ENCODE measurements at places on chromosomes 5 and 9. TPM values are rescaled to one million over a fixed set of nuclear protein-coding genes. Genes with fewer than 3 reads are reported as not detected.

DNA sequence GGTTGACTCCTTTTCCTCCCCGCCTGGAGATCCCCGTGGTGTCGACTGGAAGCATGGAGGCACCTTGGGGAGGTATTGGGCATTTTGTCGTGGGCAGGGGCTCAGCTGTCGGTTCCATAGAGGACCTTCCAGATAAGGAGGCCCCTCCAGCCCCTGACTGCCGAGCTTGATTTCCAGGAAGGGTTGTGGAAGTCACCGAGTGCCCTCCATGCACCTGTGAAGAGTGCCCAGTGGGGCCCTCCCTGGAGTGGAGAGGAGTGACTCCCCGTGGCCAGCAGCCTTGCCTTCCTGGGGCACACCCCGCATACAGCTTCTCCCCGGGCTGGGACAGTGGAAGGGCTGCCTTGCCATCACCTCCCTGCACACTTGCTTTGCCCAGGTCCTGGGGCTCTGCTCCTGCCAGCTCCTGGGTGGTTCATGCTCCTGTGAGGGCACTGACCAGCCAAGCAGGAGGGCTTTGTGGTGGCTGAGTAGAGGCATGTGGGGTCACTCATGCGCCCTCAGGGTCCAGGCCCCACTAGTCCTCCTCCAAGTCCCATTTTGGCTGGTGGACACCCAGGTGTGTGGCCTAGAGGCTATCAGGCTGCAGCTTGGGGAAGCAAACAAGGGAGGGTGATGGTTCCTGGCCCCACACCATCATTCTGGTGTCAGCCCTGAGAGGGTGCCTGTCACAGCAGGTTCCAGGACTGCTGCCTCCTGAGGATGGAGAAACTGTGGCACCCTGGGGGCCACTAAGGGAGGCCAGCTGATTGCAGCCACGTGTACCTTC is 133.0 kb downstream of the WNK2 start:
- no peak for DNase-seq

DNA sequence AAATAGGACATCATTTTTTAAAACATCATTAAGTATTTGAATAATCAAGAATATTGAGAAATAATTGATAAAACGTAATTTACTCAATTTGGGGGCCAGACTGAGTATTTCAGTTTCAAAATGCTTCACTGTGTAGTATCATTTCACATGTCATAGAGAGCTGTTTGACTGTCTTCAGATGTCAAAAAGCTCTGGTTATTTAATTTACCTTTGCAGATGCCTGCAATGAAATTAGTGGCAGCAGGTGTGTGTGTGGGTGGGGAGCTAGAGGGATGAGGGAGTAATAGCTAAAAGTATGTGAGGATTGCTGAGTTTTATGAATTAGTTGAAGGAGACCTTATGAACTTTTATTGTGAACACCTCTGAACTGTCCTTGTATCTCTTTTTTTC is 567.2 kb upstream of the MEF2C start:
- DNase-seq = no peak

DNA sequence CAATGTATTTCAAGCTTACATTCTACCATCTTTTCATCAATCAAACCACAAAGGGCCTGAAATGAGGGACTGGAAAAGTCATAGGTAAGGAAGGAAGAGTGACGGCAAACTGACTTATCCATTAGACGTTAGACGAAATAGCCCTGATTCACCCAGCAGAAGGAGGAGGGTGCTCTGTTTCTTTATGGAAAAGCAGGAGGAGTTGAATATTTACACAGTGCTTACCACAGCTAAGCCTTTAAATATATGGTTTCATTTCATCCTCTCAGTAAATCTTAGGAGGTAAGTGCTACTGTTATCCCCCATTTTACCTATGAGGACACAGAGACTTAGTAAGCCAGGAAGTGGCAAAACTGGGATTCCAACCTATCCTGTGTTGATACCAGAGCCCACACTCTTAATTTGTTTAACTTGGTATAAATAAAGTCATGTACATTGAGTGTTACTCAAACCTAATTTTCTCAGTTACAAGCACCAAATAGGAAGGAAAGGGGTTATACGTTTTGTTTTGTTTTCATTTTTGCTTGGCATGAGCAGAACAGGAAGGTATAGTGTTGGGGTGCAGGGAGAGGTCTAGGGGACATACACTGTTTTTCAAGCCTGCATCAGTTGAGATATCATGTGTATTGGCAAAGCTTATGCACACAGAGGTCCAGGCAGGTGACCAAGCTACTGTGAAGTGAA is 98.1 kb upstream of the IFNK start:
- peak; percentile 45 for DNase-seq

GRCh38 chr5:160458806-160459800 is 37.4 kb downstream of the PTTG1 start:
- DNase-seq = no peak

GRCh38 chr5:88262116-88262515 is 6.5 kb downstream of the TMEM161B start:
- DNase-seq = no peak

GRCh38 chr9:22158927-22159346 is 149.8 kb upstream of the CDKN2B start:
- DNase-seq = no peak

GRCh38 chr9:17816431-17817027 is 237.7 kb downstream of the SH3GL2 start:
- no peak for DNase-seq

PCDHGA10 gene
- 1.9 TPM for total RNA-seq

GRCh38 chr9:70701163-70701562 is 286.7 kb upstream of the KLF9 start:
- DNase-seq = no peak

GRCh38 chr5:82164977-82165713 is 113.0 kb downstream of the RPS23 start:
- DNase-seq = peak; percentile 84

GRM6 gene
- not detected for total RNA-seq

FCHO2 gene
- total RNA-seq = 2.4 TPM

DNA sequence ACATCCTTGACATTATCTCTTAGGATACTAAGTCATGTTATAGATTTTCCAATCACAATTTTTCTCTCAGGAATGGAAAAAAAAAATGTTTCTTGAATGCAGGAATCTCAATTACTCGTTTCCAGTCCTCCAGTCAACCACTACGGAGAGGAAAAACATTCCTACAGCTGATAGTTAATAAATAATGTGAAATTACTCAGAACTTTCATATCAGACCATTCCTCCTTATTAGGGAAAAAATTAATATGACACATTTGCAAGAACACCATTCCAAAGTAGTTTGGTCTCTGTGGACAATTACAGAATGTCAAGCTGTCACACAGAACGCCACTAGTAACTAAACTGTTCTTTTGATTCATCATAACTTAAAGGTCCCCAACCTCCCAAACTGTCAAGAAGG is 31.5 kb downstream of the MED27 start:
- no peak for DNase-seq

DNA sequence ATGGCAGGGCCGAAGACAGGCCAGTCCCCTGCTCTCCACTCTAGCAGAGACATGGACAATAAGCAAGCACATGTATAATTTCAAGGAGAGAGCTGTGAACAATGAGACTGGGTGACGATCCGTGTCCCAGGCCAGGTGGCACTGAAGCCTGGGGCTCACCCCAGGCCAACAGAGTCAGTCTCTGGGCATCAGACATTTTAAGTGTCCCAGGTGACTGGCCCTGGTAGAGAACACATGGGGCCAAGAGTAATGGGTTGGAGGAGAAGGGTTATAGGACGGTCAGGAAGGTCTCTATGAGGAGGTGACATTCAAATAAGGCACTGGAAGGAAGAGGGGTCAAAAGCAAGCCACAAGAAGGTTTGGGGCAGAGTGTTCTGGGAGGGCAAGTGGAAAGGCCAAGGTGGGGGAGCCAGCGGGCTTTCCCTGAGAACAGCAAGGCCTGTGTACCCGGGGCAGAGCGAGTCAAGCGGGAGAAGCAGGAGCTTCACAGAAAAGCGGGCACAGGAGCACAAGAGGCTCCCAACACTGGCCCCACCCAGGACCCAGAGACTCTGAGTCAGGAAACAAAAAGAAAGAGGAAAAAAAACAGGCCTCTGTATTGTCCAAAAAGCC is 1.1 kb upstream of the AKNA start:
- no peak for DNase-seq

SEMA5A gene
- 20.4 TPM for total RNA-seq

TEX53 gene
- total RNA-seq = not detected

DNA sequence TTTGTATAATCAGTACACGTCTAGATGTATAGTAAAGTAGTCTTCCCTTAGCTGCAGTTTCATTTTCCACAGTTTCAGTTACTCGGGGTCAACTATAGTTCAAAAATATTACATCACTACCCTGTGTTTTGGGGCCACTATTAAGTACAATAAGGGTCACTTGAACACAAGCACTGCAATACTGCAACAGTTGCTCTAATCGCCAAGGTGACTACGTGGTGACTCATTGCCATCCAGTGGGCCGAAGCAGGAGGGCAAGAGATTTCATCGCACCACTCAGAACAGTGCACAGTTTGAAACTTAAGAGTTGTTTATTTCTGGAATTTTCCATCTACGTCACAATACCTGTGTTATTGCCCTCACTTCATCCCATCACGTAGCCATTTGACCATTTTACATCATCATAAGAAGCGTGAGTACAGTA is at the start of gene ARL14EPL:
TSS of gene ARL14EPL (plus strand) at position 379 of the 424 bp plus-strand sequence. CDS start 18,994 bp downstream, outside the sequence.
- peak; percentile 97 for DNase-seq

SPATA31C1 gene
- not detected for total RNA-seq

GABRA6 gene
- 0.14 TPM for total RNA-seq

DNA sequence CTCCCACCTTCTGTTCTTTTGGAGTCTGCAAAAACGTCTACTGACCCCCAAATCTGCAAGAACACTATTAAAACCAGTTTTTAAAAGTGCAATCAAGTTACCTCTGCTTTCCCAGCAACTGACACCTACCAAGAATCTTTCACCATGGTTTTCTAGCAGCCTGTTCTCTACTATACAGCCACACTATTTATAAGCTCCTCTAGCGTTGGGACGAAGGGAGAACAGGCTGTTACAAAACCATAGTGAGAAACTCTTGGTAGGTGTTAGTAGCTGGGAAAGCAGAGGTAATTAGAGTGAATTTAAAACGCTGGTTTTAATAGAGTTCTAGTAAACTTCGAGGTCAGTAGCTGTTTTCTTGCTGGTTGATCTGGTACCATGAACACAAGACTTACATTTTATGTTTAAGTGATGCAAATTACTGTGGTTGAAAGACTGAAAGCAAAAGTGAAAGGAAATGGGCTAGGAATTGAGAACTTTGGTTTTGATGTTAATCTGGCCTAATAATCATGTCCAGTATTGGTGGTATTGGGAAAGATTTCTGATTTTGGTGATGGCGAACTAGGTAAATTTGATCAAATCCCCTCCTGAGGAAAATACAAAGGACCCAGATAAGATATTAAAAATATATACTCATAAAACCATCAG is 5.3 kb downstream of the MROH2B start:
- DNase-seq = no peak

DNA sequence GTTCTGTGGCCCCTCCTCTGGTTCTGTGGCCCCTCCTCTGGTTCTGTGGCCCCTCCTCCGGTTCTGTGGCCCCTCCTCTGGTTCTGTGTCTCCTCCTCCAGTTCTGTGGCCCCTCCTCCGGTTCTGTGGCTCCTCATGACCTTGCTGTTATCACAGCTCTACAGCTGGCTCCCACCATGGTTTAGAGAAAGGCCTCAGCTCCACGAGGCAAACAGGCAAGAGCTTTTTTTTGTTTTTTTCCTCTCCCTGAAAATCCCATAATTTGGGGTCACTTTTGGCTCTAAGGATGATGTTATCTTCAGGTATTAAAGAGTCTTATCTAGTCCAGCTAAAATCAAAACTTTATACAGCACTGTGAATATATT is 31.8 kb downstream of the C5orf15 start:
- no peak for DNase-seq

BASP1 gene
- total RNA-seq = 142 TPM

DNA sequence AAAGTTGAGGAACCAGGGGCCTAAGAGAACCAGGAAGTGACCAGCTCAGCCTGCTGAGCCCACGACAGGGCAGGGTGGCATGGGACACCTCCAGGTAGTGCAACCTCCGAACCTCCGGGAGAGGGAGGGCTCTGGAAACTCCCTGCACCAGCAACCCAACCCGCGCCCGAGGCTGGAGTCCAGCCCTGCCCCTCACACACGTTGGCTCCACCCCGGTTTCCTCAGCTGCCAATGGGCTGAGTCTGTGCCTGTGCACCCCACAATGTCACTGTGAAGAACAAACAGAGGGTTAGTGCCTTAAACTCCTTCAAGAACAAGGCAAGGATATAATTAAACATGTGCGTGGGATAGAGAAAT is 17.0 kb upstream of the UNC5A start:
- no peak for DNase-seq

- DNase-seq = no peak
Observed at GRCh38 chr9:78187763-78188484, 48.0 kb upstream of the CEP78 start.

GRCh38 chr5:166063261-166063660 is 2228.2 kb upstream of the WWC1 start:
- no peak for DNase-seq

DNA sequence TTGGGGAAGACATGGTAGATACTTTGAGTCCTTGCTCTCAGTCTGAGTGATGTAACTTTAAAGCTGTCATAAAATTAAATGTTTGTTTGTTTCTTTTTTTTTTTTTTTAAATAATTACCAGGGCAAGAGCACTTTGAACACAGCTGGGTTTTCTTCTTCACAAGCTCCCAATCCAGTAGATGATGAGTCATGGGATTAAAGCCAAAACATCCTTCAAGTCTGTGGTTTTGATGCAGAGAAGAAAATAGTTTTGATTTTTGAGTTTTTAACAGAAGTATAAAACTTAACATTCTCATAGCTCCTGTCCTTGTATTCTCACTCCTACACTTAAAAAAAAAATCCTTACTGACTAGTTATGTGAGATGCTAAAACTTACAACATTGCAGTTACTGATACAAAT is 34.8 kb upstream of the IL31RA start:
- peak; percentile 78 for DNase-seq

DND1 gene
- total RNA-seq = 0.37 TPM

PCYOX1L gene
- total RNA-seq = 19.5 TPM

DNA sequence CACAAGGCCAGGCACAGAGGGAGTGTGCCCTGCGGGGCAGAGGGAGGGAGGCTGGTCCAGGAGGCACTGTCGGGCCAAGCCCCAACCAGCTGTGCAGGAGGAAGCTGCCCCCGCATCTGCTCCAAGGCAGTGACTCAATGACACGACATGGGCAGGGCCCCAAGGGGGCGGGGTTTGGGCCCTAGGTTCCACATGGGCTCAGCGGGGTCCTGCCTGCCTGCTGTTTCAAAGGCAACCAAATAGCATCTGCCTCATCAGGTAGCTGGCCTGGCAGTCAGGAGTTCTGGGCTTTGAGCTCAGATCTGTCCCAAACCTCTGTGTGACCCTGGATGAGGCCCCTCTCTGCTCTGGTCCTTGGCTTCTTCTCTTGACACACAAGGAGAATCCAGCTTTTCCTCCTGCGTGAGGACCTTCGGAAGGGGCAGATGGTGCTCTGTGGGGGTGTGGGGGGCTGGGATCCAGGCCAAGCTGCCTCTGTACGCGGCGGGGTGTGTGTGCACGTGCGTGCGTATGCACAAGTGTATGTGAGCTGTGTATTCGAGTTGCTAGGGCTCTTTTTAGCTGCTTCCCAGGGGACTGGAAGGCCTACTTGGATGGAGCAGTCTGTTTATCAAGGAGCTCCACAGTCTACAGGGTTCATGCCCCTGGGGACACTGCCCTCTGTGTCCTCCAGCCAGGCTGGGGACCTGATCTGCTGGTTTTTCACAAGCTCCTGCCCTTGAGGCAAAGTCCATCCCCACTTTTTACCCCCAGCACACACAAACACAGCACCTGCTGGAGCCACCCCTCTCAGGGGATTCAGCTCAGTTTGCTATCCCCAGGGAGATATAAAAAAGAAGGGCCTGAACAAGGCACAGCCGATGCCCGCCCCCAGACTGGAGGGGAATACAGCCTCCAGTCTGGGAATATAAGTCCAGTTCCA is 138.9 kb downstream of the RGS3 start:
- peak; percentile 56 for DNase-seq
